ENCODE measurements at places on chromosomes 1 and 21.

DNA sequence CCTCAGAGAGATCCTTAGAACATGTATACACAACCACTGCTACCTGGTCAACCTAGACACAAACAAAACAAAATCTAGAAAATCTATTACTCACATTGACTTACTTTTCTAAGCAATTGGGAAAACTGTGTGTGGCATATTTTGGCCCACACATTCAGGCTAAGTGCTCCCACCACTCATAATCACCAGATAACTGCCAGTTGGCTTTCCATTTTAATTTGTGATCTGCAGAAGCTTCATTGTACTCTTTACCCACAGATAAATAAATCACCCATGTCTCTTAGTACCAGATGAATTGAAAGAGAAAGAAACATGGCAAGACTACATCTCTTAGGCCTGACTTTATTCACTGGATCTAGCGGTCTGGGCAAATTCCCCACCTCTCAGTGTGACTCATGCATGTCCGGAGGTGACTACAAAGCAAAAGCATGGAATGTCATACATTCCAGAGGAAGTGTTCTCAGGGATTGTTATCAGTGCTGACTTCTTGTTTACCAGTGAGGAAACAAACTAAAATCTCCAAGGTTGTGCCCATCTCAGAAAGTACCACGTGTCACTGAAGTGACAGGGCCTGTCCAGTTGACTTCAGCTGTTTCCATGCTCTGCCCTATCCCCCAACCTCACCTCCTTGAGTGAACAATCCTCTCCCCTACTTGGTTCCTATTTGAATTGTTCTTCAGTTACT lies 52.4 kb upstream of the BCL10 start:
- DNase-seq = peak; percentile 95

- DNase-seq = no peak
Observed at GRCh38 chr1:245752561-245752960, 597.8 kb downstream of the KIF26B start.

GRCh38 chr1:19163261-19163660 lies 46.8 kb downstream of the UBR4 start:
- DNase-seq = peak; percentile 73

DNA sequence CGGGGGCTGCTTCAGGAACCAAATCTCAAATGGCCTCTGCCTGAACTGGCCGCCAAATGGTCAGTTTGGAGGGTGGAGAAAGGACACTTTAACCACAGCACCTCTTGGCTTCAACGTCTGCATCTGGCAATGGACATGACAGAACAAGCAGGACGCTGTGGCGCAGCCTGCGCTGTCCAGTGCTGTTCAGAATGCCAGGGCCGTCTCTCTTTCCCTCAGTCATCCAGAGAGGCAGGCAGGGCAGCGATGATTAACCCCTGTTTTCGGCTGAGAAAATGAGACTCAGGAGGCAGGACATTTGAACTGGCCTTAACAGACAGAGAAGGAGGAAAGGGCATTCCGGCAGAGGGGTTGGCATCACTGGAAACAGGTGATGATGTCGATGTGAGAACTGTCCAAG lies 48.6 kb downstream of the GLIS1 start:
- no peak for DNase-seq

DNA sequence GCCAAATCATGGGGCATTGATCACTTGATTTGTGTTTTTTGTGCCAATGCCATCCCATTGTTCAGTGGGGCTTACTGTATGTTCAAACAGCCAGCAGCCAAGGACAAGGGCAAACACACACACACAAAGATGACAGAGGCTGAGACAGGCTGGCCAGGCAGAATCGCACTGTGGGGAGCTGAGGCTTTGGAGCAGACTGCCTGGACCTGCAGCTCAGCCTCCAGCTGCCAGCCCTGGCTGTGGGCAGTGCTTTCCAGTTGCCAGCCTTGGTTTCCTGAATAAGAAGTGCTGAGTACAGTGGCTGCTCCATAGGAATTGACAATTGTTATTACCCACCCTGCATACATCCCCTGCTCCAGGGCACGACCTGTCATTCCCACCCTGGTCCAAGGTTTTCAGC lies 16.9 kb upstream of the PCP4 start:
- DNase-seq = no peak

Data from AG04449 (cell line).